CD4-positive, alpha-beta T cell treated with Interleukin-17A for 1 hour (primary cell): ENCODE measurements at places on chromosomes 1 and 21.

GRCh38 chr1:12107718-12108117 lies 44.6 kb downstream of the TNFRSF8 start:
- no peak for DNase-seq

DNA sequence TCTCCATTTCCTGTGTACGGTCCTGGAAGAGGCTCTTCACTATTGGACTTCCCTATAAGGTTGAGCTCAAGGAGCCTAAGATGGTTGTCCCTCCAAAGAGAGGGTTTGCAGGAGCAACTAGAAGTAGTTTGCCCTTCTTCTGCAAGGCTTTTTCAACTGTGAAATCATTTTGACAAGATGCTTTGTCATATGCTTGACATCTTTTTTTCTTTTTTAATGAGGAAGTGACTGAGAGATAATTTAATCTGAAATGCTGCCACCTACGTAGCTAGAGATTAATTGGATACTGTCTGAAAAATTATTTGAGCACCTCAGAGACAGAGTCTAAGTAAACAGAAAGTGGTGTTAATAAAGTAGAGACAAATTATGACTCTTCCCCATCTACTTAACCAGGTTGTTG lies 97.0 kb downstream of the CHRM3 start:
- no peak for DNase-seq

GRCh38 chr1:211035821-211036380 lies 98.0 kb downstream of the KCNH1 start:
- DNase-seq: no peak

GRCh38 chr21:44614161-44614631 lies 2.3 kb downstream of the KRTAP10-8 start:
- DNase-seq: no peak
